Activated CD4-positive, CD25-positive, alpha-beta regulatory T cell treated with anti-CD3 and anti-CD28 coated beads, Interleukin-2, amount 50 U/mL, for 72 hours (primary cell): ENCODE measurements at places on chromosomes 6 and 20.

GRCh38 chr6:159935065-159935464 is 33.8 kb upstream of the IGF2R start:
- no peak for DNase-seq

DNA sequence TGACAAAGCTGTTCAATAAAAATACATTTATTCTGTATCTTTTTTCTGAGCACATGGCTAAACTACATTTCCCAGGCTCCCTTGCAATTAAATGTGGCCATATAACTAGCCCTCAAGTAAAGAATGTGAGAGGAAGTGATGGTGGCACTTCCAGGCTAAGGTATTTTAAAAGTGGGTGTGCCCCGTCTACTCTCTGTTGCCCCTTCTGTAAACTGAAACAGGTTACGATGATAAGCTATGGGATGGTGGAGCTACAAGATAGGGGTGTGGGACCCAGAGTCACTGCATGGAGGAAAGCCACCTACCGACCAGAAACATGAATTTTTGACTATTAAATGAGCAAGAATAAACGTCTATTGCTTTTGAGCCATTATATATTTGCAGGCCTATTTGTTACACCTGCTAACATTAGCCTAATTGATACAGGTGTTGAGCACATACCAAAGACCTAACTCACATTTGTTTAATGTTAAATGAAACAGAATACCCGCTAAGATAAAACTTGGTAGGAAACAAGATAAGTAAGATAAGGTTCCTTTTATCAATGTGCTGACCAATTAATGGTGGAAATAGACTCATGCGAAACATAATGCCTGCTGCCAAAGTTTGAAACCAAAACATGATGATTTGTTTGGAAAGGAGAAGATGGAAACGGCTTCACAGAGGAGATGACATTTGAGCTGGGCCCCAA is 3.1 kb downstream of the FYN start:
- no peak for DNase-seq

GRCh38 chr20:61288331-61288784 is 36.3 kb downstream of the CDH4 start:
- DNase-seq: no peak

GRCh38 chr20:35699957-35700624 is 886 bp downstream of the ROMO1 start:
- DNase-seq: no peak

DNA sequence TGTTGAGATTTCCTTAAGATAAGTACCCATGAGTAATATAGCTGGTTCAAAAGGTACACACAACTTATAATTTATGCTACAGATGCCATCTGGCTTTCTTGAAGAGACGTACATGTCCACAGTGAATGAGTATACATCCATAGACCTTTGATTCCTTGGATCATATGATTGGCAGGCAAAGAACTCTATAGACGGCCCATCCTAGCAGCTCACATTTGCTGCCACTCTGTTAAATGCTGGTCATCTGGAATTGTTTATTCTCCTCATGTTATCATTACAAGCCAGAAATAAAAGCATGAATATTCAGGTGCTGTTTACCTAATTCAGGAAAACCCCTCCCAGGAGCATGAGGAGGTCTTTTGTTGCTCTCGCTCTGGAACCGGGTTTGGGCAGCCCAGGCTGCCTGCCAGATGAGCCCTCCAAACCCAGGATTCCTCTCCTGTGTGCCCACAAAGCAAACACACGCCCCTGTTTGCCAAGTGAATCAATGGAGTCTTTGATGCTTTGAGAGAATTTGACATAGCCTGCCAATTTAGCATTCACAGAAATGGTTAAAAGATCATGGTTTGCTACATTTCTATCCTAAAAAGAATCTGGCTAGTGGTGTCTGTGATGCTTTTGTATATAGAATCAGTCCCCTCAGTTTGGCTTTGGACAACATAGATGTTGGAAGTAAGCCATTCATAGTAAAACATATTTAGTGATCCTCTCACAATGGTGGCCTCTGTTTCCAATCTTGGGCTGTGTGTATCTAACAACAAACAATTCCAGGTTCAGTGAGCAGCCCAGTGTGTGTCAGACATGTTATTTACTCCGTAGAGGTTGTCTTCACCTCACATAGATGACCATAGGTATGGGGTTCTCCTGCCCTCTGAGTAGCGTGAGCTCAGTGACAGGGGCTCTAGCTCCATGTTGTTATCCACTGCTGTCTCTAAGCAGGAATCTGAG is 17.5 kb upstream of the PLCG1 start:
- DNase-seq: no peak

- DNase-seq: no peak
These were observed 83.4 kb downstream of the ELOVL4 start for GRCh38 chr6:79864001-79864400.

- no peak for DNase-seq
These were observed 246.9 kb downstream of the SOX4 start for GRCh38 chr6:21840428-21840827.

GRCh38 chr20:57620274-57620990 is at the start of gene ZBP1:
ZBP1 (minus strand) TSS chr20:57620426; CDS start chr20:57620295, 131 bp downstream.
- peak; percentile 64 for DNase-seq
